CD8-positive, alpha-beta T cell (primary cell): ENCODE measurements at places on chromosomes 1 and 21. TPM values are rescaled to one million over a fixed set of nuclear protein-coding genes. Genes with fewer than 3 reads are reported as not detected.

SUSD4 gene
- 1.9 TPM for total RNA-seq

CCDC181 gene
- not detected for total RNA-seq

TSACC gene
- not detected for total RNA-seq

LORICRIN gene
- not detected for total RNA-seq

BROX gene
- total RNA-seq, result 33.9 TPM

KCNT2 gene
- total RNA-seq, result not detected

HSPB7 gene
- total RNA-seq, result not detected

FCRL6 gene
- 6.6 TPM for total RNA-seq

KCNK1 gene
- not detected for total RNA-seq

CCNL2 gene
- 307 TPM for total RNA-seq

ZBTB7B gene
- 7.1 TPM for total RNA-seq

CLCNKA gene
- not detected for total RNA-seq

CFHR5 gene
- not detected for total RNA-seq

RORC gene
- total RNA-seq, result 5.6 TPM

C1orf116 gene
- total RNA-seq, result 0.27 TPM

MMP23B gene
- total RNA-seq, result 12.3 TPM

GPR153 gene
- total RNA-seq, result 0.61 TPM

IL23R gene
- not detected for total RNA-seq

ADORA3 gene
- total RNA-seq, result not detected

SMPDL3B gene
- total RNA-seq, result not detected

COL9A2 gene
- 4.0 TPM for total RNA-seq

CBS gene
- total RNA-seq, result not detected

ARHGEF16 gene
- not detected for total RNA-seq

CSF3R gene
- 0.31 TPM for total RNA-seq

C1orf141 gene
- not detected for total RNA-seq

WNT4 gene
- total RNA-seq, result not detected

S100A7A gene
- not detected for total RNA-seq

RSPO1 gene
- total RNA-seq, result not detected

DMAP1 gene
- 59.0 TPM for total RNA-seq

AGMAT gene
- total RNA-seq, result 2.3 TPM

KIAA1614 gene
- 0.33 TPM for total RNA-seq

SYTL1 gene
- 113 TPM for total RNA-seq

PRRX1 gene
- total RNA-seq, result not detected

USF1 gene
- 95.6 TPM for total RNA-seq

SPRR2F gene
- total RNA-seq, result not detected

TCHH gene
- not detected for total RNA-seq

OR2L3 gene
- total RNA-seq, result not detected

LY9 gene
- total RNA-seq, result 104 TPM

ALPL gene
- total RNA-seq, result not detected

B3GALT2 gene
- 0.24 TPM for total RNA-seq

DNAJC6 gene
- 1.9 TPM for total RNA-seq

SLC26A9 gene
- total RNA-seq, result not detected

S100A7 gene
- total RNA-seq, result not detected

SAMD13 gene
- not detected for total RNA-seq

GPR52 gene
- total RNA-seq, result 0.72 TPM

RIPPLY3 gene
- not detected for total RNA-seq
